ENCODE measurements at places on chromosomes 6 and 20.

DNA sequence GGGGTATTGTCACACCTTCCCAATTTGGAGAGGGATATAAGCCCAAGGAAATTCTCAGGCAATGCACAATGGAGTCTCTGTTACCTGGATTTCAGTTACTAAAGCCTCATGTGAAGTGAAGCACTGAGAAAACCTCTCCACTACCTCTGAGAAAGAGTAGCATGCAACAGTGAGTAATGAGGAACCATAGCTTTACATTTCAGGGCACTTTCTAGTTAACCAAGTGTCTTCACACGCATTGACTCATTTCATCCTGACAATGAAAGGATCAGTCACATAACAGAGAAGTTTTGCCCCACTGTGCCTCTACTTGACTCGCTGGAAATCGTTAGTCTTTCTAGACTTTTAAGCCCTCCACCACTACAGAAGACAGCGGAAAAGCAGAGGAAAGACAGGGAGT is 86.2 kb upstream of the ARID1B start:
- no peak for DNase-seq

GRCh38 chr6:137848672-137849071 is 18.4 kb upstream of the TNFAIP3 start:
- DNase-seq, result no peak

GRCh38 chr6:37862430-37862829 is 42.9 kb downstream of the ZFAND3 start:
- DNase-seq, result no peak

- no peak for DNase-seq
Observed at GRCh38 chr6:127907960-127908640, 7.2 kb upstream of the THEMIS start.

GRCh38 chr20:3663031-3663701 is at the start of gene GFRA4:
GFRA4 (minus strand) TSS chr20:3663399; CDS start chr20:3663399, 0 bp downstream.
- no peak for DNase-seq

DNA sequence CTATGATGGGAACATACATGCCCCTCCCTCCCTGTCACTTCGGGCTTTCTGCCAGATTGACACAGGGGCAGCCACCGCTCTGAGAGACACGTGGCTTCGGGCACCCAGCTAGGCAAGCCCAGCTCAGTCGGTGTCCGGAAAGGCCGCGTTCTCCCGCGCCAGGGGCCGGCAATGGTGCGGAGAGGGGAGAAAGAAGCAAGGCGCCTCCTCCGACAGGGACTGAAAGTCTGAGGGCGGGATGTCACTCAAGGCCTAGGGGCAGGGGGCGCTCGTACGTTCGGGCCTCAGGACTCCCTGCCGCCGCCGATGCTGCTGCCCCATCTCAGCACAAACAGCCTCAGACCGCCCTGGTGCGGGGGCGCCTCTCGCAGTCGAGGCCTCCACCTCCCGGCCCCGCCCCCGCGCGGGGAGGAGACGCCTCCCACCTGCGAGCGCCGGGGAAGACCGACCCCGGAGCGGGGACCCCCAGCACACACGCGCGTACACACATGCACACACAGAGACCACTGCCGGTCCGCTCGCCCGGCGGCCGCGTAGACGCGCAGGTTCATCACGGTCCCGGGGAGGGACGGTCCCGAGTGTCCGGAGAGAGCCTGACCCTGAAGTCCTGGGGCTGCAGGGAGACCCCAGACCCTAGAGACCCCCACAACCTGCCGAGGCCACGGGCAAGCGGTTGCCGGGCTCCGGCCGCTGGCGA is 1.9 kb downstream of the GRM4 start:
- no peak for DNase-seq

GRCh38 chr6:156269751-156270369 is 507.3 kb upstream of the ARID1B start:
- DNase-seq, result no peak

- DNase-seq, result no peak
Observed at GRCh38 chr6:139472351-139473015, 98.0 kb upstream of the CITED2 start.

All from CD4-positive, CD25-positive, alpha-beta regulatory T cell (primary cell).